ENCODE measurements at places on chromosomes 2 and 18.

GRCh38 chr18:57772387-57772799 lies 30.7 kb downstream of the ATP8B1 start:
- no peak for DNase-seq

DNA sequence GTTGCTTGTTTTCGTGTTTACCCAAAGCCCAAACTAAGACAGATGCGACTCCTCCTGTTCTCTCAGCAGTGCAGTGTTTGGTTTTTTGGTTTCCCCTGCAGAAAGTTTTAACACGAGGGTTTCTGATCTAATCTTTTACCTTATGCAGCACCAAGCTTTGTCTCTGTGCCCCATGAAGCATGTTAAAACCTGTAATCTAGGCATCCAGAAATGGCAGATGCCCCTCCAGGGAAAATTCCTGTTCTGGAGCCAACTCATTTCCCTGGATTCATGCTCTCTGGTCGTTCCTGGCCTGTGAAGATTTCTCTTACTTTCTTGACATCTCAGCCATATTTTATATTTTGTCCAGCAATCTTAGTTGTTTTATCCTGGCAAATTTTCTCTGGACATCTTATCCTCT lies 91.5 kb downstream of the LTBP1 start:
- DNase-seq: no peak

- DNase-seq: peak; percentile 89
Observed at GRCh38 chr18:3451183-3451988, 1.4 kb downstream of the TGIF1 start.

- DNase-seq: no peak
Observed at GRCh38 chr2:151637271-151637781, 97.0 kb downstream of the NEB start.

DNA sequence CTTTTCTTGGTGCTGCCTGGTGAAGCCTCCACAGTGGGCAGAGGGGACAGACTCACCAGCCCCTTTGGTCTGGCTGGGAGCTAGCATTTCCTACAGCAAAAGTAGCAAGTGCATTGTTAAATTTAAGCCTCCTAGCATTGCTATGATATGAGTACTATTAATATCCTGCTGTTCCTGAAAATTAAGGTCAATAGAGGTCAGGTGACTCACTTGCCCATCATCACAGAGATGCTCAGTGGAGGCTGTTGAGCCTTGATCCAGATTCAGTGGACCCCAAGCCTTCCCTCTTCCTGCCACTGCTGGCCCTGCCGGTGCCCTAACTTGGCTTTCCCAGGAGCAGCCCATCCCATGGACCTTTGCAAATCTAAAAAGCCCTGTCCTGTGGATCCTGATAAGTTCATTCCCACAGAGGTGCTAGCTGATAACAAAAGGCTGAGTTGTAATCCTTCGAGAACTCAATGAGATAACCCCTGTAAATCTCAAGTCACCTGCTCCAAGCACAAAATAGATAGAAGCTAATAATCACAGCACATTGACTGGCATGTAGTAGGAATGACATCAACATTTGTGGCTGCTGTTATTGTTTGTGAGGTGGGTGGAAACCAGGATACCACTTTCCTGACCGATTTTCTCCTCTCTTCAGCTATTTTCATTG lies 84.4 kb downstream of the THNSL2 start:
- no peak for DNase-seq

DNA sequence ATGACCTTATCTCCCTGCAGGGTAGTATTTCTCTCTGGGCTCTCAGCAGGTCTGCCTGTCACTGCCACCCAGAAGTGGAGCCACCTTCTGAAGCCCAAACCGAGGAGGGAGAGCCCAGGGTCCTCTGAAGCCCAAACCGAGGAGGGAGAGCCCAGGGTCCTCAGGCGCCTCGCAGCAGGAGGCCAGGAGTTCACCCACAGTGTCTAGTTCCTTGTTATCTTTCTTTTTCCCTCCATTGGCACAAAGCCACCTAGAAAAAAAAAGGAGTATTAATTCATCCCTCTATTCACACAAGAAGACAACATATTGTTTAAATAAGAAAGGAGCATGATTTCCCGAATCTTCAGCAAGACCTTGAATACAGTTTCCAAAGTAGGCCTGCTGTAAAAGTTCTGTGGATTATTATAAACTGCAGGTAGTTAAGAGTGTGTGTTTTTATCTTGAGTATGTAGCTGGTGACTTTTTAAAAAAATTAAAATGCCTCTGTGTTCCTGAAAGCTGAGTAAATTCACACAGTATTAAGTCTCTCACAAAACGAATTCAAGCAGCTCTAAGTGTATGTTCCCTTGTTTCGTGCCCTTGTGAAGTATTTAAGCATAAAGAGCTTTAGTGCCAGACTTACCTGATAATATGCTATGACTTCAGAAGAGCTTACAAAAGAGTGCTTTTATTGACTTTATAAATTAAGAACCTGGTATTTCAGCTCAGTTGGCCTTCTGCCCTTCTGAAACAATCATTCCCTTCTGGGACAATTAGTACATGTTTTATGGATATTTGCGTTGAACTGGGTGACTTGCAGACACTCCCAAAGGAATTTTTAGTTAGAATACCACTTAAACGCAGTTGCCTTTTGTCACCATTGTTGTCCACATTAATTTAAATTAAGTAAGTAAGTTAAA lies 11.7 kb upstream of the GRHL1 start:
- no peak for DNase-seq

DNA sequence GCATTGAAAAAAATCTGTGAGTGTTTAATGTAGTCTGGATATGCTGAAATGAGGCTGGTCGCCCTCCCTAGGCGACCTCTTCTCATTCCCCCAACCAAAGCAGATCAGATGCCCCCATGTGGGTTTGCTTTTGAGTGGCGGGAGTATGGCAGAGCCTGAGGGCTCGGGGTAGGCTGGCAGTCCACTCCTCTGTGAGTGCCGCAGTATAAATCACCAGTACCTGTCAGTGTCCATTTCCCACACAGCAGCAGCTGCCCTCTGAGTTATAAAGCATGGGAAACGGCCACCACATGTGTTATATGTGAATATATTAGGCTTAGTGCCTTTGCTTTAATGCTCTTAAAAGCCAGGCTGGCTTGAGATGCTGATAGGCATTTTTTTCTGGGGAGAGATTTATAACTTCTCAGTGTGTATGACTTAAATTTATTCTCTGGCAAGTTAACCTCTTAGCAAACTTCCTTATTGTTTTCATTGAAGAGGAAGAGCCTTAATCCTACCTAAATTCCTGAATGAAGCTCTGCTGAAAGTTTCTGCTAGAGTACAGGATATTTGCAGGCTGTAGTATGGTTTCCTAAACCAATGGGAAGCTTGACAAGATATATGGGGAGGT lies 3.8 kb downstream of the DCC start:
- DNase-seq: no peak

- no peak for DNase-seq
Observed at GRCh38 chr2:3596901-3597417, 2.0 kb downstream of the COLEC11 start.

- DNase-seq: no peak
Observed at GRCh38 chr2:31202041-31202440, 15.3 kb downstream of the CAPN14 start.

DNA sequence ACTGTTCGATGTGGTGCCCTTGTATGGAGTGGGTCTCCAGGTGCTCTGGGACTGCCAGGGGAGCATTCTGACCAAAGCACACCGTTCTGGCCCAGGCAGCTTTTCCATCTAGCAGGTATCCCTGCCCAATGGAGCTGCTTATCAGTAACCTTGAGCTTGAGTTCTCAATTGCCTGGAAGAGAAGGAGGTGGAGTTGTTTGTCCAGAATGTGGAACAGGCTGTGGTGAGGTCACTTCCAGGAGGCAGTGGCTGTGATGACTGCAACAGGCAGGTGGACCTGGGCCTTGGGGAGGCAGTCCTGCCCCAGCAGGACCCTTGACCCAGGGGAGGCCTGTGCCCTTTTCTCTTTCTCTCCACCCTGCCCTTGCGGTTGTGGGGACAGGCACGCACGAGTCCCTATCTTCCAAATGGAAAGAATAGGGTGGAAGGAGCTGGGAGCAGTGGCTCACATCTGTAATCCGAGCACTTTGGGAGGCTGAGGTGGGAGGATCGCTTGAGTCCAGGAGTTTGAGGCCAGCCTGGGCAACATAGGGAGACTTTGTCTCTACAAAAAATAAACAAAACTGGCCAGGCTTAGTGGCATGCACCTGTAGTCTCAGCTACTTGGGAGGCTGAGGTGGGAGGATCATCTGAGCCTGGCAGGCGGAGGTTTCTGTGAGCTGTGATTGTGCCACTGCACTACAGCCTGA lies 66.2 kb upstream of the MCFD2 start:
- no peak for DNase-seq

- DNase-seq: no peak
Observed at GRCh38 chr2:22279541-22279940, 1105.4 kb upstream of the KLHL29 start.

DNA sequence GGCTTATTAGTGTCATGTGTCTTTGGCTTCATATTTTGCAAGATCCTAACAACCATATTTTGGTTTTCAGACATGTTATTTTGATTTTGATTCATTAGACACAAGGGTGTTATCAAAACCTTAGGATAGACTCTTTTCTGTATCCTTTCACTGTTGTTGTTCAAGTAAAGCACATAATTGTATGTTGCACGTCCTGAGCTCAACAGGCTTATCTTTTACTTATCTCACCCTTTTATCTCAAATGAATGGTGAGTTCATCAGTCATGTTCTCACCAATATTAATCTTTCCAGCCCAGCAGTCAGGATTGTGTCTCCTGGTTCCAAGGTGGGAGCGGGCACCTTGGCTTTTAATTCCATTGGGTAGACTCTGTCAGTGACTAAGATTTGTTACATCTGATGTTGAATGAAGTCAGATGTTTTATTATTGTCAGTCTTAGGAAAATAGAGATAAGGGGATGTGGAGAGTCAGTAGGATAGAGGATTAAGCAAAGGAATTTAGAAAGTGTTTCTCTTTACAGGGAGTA lies 11.9 kb downstream of the GPN1 start:
- DNase-seq: peak; percentile 87

GRCh38 chr2:158969162-158969714 lies 798 bp downstream of the TANC1 start:
- no peak for DNase-seq

- no peak for DNase-seq
Observed at GRCh38 chr2:134253804-134254203, at the start of gene MGAT5. Gene MGAT5 (plus strand): TSS chr2:134254072. CDS start chr2:134254404, 332 bp downstream.

GRCh38 chr18:60746491-60746890 lies 373.9 kb upstream of the MC4R start:
- DNase-seq: no peak

- DNase-seq: no peak
Observed at GRCh38 chr2:32882816-32883810, 63.6 kb upstream of the LTBP1 start.

GRCh38 chr2:231622963-231623362 lies 30.3 kb downstream of the TEX44 start:
- no peak for DNase-seq

DNA sequence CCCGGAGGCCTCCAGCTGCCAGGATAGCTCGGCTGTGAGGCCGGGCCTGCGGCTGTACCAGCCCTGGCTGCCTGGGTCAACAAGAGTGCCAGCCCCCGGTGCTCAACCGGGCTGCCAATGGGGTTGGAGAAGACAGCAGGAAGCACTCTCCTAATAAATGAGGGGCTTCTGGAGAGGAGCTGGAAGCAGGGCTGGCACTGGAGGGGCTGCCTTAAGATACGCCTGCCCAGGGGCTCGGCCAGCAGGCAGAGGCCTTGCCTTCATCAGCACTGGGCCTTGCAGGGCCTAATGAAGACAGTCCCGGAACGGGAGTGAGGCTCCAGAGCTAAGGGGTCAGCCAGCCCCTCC lies 73.6 kb downstream of the TEX51 start:
- DNase-seq: no peak

- no peak for DNase-seq
Observed at GRCh38 chr2:210147614-210148013, 23.6 kb downstream of the KANSL1L start.

DNA sequence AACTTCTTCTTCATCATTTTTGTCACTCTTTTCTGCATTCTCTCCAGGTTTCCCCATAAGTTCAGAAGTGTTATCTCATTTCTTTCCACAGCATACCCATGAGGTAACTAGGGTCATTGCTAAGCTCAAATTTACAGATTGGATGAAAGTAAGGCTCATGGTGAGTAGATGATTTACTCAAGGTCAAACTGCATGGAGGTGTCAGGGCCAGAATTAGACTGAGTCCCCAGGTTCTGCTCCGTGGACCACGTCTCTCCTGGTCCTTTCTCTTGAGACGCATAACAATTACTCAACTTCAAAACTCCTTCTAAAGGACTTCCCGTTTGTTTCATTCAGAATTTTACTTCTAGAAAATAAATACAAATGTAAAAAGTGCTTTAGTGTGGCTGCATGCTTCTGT lies 43.4 kb downstream of the SMIM21 start:
- DNase-seq: no peak

DNA sequence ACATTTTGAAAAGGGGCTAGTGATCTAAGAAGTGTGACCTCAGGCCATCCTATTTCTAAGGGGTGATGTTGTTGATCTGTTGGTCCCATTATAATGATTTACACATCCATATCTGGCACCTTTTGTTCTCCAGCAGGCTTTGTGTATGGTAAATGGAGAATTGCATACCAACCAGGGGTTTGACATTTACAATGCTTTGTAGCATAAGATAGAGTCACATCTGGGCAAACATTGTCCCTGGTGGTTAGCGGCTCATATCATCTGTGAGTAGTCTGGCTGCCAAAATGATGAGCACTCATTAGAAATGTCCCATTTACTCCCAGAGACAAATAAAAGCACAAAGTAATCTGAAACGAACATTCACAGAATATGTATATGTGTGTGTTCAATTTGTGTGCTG lies 1775.5 kb upstream of the CELF4 start:
- DNase-seq: no peak

GRCh38 chr18:49802623-49803022 lies 10.7 kb downstream of the ACAA2 start:
- DNase-seq: no peak

GRCh38 chr18:8235894-8236293 lies 373.3 kb upstream of the RAB12 start:
- DNase-seq: no peak

- no peak for DNase-seq
Observed at GRCh38 chr2:152555048-152555447, 162.2 kb downstream of the PRPF40A start.

DNA sequence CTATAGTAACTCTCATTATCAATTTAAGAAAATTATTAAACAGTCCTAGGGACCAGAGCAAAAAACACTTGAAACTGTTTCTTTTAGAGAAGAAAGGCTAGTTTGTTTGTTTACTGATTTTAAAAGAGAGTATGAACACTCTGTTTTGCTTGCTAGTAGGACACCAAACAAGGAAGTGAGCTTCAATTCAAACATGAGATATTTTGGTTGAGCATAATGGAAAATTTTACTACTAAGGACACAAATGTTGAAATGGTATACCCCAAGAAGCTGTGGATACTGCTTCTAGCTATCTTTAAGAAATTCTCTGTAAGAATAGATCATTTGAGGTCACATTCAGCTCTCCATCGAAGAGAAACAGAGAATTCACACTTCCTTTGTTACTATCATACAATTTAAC lies 216.3 kb upstream of the SMAD7 start:
- no peak for DNase-seq

DNA sequence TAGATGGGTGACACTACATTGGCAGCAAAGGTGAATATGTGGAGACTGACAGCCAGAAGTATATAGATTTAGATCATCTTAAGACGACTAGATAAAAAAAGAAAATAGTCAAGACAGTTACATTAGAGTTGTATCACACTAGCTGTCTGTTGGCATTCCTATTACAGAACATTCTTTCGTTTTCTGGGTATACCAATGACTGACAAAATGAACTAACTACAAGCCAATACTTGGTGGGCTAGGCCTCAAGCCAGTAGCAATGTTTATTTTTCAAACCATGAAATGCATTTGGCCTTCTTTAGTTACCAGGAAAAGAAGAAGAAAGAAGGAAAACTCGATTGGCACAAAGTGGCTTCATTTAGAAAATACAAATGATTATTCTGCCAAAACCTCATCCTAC lies 944.9 kb upstream of the ZEB2 start:
- no peak for DNase-seq
